ENCODE measurements at places on chromosomes 2 and 18.

GRCh38 chr2:9484533-9484932, 10.2 kb downstream of the IAH1 start:
- DNase-seq, result no peak

GRCh38 chr2:17857021-17857420, 21.4 kb upstream of the KCNS3 start:
- no peak for DNase-seq

GRCh38 chr2:41878716-41879234, 169.0 kb upstream of the PKDCC start:
- no peak for DNase-seq

DNA sequence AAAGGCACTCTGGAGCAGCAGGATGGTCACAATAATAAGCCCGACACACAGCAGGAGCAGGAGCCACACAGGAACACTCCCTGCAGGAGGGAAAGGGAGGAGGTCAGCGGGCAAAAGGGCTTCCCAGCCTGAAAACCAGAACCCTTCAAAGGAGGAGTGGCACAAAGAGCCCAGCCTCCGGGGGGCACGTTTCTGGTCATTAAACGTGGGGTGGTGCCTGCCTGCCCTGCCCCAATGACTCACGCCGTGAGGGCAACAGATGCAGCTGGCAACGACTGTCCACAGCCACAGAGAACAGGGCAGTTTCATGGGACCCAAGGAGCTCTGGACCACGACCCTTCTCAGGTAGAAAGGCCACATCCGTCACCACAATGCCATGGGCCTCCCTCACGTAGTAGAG, 3.0 kb downstream of the PREB start:
- DNase-seq, result no peak

DNA sequence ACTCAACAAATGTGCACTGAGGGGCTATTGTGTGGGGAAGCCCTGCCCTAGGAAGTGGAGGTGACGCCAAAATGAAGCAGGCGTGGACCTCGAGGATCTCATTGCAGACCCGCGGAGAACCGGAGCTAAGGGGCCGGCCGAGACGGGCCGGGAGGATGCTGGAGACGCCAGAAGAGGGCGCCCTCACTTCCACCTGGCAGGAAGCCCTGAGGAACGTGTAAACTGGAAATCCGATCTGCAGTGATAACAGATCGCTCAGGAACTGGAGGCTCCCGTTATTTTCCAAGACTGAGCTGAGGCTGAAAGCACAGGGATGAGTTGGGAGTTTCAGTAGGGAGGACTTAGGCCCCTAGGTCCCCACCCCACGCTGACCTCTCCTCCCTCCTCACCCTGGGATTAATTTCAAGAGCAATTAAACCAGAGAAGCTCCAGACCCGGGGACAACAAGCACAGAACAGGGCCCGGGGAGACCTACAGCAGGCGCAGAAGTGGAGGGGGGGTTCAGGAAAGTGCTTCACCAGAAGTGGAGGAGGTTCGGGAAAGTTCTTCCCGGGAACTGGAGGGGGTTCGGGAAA, 7.7 kb upstream of the COL6A3 start:
- DNase-seq, result no peak

GRCh38 chr2:15449556-15450236, 111.4 kb downstream of the NBAS start:
- no peak for DNase-seq

GRCh38 chr2:43228321-43228751, 1.9 kb upstream of the ZFP36L2 start:
- DNase-seq, result no peak

DNA sequence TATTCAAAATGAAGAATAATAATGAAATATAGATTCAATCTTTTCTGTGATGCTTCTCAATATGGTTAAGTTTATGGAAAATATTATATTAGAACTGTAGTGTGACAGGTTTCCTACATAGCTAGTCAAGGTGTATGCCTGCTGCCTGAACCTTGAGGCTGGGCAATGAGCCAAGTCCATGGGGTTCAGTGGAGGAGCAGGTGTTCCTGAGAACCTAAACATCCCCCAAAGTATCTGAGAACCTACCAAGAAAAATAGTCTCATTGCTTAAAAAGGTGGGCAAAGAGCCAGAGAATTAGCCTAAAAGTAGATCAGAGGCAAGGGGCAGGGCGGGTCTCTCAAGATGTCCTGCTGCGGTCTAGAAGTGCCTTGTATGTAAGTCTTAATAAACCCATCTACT, 185.9 kb upstream of the SPHKAP start:
- DNase-seq, result no peak

- no peak for DNase-seq
Observed at GRCh38 chr2:197601726-197602125, 73.7 kb downstream of the RFTN2 start.

- no peak for DNase-seq
Observed at GRCh38 chr18:13449651-13450050, 231.1 kb downstream of the LDLRAD4 start.

DNA sequence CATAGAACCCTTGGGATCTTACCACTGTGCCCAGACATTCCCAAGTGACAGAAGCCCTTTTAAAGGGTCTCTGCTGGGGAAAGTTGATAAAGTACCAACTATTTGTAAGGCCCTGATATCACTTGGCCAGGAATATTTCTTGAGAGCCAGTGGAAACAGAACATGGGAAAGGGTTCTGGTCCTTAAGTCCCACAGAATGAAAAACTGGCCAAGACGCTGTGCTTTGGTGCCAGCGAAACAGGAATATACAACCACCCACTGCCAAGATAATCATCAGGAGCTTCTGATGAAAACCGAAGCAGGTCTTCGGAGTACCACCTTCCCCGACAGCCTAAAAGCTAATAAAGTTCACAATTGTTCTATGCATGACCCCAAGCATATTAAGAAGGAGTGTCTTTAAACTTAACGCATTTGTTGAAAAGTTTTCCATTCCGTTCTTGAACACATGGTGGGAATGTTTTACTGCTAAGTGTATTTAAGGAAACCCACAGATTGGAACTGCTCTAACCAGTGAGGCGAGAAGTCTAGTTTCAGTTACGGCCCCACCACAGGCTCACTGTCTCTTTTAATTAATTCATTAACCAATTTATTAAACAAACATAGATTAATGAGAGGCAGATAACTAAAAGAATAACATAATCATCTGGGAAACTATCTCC, 152.6 kb downstream of the ANKRD44 start:
- no peak for DNase-seq

- peak; percentile 90 for DNase-seq
Observed at GRCh38 chr2:37672104-37672869, 845 bp upstream of the CDC42EP3 start.

Data from NCI-H2081 (cell line).